ENCODE measurements at places on chromosomes 2 and 18.

- no peak for DNase-seq
These were observed 68.9 kb downstream of the PLCL1 start for GRCh38 chr2:197873293-197873701.

DNA sequence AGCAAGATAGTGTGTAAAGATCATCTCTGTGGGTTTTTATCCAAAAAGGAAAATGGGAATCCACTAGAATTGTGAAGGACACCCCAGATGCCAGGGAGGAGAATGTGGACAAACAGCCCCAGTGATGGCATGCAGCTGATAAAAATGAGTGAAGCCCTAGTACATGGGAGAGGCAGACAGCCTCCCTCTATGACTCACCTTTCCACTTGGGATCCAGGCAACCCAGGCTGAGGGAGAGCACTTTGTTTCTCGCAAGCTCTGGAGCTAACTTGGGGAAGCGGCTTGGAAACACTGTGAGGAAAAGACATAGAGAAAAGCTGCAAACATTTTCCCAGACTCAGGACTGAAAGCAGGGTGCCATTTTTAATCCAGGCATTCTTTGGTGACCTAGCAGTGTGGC is 5.3 kb upstream of the FLACC1 start:
- no peak for DNase-seq

- DNase-seq: no peak
These were observed 353.8 kb downstream of the RND3 start for GRCh38 chr2:150133623-150134022.

DNA sequence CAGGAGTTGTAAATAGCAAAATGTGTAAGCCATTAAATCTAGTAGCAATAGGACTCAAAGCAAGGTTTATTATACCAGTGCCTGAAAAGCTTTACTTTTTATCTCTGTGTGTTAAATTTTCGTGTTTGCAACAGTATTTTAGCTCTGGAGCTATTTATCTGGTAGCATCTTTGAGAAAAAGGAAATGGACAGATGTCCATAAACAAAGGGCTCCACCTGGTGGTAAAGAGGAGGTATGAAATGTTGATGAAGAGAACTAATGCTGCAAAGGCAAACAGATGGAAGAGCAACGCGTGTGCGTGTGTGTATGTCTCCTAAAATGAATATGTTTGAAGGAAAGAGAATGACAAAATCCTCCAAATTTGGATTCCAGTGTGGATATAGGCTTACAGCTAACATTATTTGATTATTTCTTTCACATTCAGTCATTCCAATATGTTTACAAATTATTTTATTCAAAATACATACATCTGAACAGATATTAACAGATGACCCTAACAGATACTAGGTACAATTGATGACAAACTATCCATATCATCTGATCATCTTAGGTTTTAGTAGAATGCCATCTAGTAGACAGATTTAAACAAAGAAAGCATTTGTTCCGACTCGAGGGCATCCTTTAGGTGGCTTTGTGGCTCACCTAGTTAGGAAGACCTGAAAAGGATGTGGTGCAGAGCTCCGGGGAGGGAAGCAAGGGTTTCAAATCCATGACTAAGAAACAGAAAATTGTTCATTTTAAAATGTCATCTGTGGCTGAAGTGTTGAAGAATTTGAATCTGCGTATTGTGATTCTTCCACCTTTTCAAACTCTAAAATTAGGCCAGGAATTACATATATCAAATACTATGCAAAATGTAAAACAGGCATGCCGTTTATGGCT is 383.3 kb downstream of the MTX2 start:
- DNase-seq: no peak

GRCh38 chr2:189363559-189363958 is 77.7 kb upstream of the WDR75 start:
- DNase-seq: no peak

- DNase-seq: no peak
These were observed 76.0 kb downstream of the GFPT1 start for GRCh38 chr2:69311024-69311416.

DNA sequence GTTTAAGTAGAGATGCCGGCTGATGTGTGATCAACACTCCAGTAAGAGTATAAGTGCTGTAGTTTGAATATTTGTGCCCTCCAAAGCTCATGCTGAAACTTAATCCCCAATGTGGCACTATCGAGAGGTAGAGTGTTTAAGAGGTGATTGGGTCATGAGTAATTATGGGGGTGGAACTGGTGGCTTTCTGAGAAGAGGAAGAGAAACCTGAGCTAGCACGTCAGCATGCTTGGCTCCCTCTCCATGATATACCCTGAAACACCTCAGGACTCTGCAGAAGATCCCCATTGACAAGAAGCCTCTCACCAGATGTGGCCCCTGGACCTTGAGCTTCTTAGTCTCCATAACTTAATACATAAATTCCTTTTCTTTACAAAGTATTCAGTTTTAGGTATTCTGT is 584.8 kb downstream of the TSN start:
- DNase-seq: no peak
